GM23338 (cell line): ENCODE measurements at places on chromosomes 7 and 10.

DNA sequence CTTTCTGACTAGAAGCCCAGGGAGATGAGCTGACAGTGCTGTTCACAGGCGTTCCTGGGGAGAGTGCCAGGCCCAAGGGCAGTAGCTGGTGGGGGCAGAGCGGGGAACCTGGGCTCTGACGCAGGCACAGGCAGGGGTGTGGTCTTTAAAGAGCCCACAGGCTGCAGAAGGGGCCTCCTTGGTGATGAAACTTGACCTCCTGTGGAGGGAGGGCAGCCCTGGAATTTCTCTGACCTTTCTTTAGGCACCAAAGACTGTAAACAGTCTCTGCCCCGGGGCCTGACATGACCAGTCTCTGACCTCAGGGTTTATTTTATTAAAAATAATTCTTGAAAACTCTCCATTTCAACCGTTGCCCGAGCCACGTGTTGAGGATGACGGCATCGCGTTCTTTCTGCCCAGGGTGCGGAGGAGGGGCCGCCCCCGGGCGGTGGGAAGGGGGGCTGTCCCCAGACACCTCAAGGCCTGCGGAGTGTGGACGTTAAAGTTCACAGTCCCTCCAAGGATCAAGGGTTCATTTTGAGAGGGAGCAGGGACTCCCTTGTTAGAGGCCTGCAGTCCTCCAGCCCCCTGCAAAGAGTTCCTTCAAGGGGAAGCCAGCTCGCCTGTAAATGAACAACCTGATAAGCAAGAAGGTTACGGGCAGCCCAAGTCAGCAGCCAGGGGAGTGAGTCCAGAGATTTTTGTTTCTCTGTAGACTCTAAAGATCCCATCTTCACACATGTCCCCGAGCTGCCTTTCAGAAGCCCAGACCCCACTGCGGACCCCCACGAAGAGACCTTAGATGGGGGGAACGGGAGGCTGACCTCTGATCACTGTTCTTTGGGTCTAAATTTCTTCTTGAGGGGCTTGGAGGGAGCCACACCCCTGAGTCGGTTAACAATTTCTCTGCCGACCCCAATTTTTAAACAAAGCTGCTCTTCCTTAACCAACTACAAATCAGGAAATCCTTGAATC lies 128.9 kb downstream of the VIPR2 start:
- DNase-seq, result peak; percentile 23

DNA sequence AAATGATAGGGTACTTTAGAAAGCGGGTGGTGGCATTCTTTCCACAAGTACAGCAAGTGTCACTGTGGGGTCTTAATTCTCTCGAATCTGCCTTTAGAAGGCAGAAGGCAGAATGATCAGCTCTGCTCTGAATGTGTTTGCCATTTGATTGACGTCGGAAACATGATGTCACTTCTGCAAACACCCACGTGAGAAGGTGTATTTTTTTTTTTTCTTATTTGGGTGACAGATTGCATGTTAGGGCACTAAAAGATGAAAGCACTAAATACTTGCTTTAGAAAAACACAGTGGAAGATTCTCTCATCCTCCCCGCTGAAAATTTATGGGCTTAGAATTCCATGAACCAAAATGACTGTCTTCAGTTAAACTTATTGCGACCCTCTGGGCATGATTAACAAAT lies 150.2 kb downstream of the TCF7L2 start:
- DNase-seq, result no peak

GRCh38 chr10:98411166-98411565 lies 3.8 kb downstream of the PYROXD2 start:
- no peak for DNase-seq

DNA sequence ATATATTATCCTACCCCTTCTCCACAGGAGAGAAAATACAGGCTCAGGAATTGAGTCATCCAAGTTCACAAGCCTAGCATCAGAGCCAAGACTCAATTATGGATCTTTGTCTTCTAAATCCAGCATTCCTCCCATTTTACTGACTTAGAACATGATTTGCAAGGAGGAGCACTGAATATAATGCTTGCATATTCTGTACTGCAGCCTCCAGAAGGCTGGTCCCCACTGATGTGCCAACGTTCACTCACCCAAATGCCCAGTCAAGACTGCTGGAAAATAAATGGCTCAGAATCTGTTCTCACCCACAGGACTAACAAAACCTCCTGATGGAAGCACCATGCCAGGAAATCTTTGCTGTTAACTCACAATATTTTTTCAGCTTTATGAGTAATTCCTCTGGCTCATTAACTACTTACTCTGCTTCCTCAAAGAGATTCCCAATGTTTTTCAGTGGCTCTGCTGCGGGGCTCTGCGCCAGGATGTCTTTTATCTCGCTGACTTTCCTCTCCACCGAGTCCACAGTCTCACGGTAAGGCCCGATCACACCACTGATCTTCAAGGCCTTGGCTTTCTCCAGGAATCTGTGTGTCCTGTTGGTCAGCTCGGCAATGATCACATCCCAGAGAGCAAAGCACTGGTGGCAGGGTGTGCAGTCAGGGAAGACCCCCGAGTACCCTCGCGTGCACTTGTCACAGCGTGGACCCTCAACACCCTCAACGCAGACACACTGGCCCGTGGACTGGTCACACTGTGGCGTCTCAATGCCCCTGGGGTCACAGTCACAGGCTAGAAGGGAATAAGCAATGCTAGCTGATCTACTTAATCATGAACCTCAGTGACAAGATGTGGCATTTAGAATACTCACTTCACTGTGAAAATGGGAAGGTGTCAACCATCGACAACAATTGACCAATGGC lies 48.8 kb downstream of the DLD start:
- DNase-seq, result no peak

DNA sequence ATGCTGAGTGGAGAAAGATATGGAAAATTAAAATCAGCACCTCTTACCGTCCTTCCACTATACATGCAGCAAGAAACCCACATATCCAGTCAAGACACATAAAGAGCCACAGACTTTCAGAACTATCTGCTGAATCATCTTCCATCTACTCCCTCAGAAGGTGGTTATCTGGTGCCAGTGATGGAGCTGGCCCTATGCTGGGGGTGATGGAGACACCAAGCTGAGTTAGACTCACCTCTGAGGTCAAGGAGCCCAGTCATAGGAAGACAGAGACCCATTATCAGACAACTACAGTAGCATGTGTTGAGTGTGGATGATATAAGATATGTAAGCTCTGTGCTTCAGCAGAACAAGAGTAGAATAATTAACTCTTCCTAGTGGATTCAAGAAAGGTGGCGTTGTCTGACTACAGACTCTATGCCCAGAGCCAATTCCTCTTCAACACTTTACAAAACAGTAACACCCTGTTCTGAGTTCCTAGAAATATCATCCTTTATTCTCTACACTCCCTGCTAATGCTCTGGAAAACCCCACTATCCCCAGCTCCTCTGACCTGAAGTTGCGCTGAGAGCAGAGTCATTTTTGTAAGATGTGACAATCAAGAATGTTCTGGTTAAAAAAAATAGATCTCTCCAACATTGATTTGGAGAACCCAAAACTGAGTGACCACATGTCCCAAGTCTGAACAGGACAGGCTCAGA lies 14.3 kb downstream of the CYP3A5 start:
- DNase-seq, result no peak

- DNase-seq, result no peak
Measured at GRCh38 chr10:105986912-105987635, 1177.4 kb downstream of the SORCS1 start.

DNA sequence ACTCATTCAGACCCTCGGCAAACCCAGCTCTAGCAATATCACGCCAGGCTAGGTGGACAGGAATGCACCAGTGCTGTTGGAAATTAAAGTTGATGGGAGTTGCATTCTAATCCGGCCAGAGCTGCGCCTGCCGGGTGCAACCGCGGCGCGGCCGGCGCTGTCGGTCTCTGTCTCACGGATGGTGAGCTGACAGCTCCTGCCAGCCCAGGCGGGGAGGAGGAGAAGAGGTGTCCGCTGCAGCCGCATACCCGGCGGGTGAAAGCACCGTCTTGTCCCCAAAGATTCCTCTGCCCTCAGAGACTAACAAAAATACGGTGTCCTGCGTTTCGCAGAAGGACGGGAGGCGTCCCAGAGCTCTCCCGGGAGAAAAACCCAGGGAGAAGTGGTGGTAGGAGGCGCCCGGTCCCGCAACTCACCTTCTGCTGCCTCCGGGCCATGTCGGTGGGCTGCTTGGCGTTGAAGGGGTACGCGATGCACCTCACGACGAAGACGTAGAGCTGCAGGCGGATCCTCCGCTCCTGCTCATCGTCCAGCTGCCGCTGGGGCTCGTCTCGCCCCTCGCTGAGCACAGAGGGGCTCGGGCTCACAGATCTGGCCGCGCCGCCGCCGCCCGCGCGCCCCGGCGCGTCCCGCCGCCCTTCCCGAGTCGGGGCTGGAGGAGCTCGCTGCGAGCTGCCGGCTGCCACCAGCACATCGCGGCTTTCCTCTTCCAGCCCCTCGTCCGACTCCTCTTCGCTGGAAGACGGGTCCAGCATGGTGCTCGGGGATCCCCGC lies 490 bp downstream of the CADPS2 start:
- peak; percentile 69 for DNase-seq

- DNase-seq, result no peak
Measured at GRCh38 chr7:74535951-74536356, 82.2 kb downstream of the GTF2IRD1 start.

DNA sequence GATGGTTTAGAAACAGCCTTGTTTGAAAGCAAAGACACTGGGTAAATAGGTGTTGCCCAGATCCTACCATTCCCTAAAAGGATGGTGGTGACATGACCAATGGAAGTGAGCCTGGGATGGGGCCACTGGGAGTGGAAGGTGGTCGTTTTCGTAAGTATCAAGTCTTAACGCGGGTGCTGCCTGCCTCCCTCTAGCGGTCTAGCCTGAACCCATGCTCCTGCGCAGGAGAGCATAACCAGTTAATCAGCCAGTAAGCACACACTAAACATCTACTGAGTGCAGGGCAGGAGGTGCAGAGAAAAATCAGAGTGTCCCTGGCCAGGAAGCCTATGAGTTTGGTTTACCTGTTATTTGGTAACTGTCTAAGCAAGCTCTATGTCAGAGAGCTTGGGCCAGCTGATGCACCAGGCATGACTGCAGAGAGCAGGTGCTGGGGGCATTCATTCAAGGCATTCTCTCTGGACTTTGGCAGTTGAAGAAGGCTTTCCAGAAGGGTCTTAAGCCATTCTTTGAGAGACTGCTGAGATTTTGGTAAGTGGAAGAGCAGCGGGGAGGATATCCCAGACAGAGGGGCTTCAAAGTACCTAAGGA lies 930 bp downstream of the GARIN1A start:
- peak; percentile 82 for DNase-seq

GRCh38 chr7:105462765-105463420 lies 59.2 kb downstream of the PUS7 start:
- DNase-seq, result no peak
